ENCODE measurements at places on chromosomes 1 and 21.

DNA sequence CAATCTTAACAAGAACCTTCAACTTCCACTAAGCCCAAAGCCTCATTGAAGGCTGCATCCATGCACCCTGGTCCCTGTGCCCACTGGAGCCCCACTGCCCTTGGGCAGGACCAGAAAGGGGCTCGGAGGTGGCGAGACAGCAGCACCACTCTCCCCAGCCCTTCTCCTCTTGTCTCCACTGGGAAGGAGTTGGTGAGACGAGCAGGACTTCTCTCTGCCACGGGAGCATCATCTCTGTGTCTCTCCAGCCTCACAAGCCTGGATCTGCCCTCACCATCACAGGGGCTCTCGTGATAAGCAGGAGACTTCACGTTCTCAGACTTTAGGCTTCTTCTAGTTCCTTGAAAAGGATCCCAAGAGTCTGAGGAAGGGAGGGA is 7.2 kb upstream of the ETV3L start:
- no peak for DNase-seq

DNA sequence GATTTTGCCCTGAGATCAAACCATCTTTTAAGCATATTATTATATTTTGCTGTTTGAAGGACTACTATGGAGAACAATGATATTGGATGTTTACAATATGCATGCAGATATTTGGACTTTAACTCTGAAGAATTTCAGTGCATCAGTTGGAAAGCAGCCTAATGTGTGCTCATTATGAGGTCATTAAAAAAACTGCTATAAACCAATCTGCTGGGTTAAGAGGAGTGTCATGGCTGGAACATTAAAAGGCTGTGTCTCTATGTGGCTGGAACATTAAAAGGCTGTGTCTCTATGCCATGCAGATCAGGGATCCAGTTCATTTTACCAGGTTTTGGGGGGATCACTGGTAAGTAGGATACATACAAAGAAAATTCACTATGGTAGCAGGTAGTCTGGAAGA is 77.6 kb downstream of the SPATA46 start:
- DNase-seq: no peak

DNA sequence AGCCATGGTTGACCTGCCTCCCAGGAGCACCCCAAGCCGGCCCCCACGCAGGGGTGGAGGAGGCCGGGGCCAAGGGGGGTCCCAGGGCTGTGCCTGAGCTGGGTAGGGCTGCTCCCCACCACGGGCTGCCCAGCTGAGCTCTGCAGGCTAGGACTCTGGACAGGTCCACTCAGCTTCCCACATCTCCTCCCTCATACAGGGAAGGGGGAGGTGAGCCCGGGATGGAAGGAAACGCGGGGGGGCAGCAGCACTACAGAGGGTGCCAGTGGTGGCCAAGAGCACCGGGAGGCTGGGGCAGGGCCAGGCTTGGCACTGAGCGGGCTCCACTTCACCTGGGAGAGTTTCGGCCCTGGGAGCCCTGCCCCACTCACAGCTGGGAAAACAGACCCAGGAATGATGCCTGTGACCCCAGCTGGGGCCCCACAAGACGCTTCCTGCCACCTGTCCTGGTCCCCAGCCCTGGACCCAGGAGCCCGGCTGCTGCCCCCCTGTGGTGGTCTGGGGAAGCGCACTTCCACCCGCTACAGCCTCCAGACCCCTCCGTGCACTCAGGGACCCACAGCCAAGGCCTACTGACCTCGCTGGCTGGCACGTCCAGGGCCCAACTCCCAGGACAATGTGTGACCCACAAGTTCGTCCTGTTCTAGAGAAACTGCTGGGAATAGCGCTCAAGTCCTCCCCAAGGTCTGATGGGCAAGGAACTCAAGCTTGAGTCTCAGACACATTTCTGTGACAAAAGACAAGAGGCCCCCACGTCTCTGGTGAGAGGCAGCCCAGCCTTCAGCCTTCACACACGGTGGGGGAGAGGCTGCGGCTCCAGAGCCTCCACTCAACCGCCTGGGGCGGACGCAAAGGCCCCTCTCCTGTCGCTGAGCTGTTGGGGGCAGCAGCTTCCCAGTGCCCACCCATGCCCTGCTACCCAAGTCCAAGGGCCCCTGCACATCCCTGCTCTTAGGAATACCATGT is 3.0 kb downstream of the AURKAIP1 start:
- peak; percentile 83 for DNase-seq

DNA sequence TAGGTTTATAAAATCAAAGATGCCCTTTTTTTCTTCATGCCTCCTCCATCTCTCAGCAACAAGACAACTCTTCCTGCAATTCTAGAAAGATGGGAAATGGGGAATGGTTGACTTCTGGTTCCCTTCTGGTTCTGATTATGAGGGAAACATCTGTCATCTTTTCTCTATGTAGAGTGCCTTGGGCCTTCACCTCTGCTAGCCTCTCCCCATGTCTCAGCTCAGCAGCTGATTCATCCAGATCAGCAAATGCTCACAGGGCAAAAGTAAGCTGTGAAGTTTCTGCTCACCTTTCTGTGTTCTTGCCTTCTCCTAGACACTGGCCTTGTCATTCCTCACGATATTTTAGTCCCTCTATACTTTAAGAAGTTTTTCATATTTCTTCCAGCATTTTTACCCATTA is 17.8 kb upstream of the BECN2 start:
- no peak for DNase-seq

DNA sequence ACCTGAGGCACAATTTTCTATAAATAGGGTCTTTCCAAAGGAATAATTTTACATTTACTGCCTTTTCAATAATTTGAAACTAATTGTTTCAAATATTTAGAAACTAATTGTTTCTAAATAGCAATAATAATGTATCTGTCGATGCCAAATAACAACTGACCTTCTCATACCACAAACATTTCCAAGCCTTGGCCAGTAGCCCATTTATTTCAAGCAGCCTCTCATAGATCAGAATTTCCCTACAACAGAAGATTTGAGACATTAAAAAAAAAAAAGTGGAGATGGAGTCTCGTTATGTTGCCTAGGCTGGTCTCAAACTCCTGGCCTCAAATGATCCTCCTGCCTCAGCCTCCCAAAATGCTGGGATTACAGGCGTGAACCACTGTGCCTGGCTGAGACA is 2.1 kb upstream of the GFI1 start:
- DNase-seq: no peak

DNA sequence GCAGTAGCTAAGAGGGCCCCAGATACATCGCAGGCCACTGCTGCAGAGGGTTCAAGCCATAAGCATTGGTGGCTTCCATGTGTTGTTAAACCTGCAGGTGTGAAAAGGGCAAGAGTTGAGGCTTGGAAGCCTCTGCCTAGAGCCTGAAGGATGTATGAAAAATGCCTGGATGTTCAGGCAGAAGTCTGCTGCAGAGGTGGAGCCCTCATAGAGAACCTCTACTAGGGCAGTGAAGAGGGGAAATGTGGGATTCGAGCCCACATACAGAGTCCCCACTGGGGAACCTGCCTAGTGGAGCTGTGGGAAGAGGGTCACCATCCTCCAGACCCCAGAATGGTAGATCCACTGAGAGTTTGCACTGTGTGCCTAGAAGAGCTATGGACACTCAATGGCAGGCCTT is 30.6 kb upstream of the ADGRL4 start:
- DNase-seq: no peak

- DNase-seq: no peak
Measured at GRCh38 chr1:248857749-248858095, 1.2 kb downstream of the ZNF692 start.

DNA sequence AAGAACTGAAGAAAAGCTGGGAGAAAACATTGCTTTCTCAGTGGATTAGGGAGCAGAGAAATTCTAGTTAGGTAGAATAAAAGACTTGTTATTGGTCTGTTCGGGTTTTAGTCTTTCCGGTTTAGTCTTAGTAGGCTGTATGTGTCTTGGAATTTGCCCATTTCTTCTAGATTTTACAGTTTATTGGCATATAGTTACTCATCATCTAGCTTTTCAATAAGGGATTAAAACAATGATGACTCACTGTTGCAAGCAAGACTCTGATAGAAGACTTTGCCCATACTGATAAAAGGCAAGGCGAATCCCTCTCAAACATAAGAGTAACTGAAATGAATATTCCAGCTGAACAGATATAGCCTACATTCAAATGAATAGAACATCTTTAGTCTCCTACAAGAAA is 62.3 kb downstream of the GPR137B start:
- no peak for DNase-seq

DNA sequence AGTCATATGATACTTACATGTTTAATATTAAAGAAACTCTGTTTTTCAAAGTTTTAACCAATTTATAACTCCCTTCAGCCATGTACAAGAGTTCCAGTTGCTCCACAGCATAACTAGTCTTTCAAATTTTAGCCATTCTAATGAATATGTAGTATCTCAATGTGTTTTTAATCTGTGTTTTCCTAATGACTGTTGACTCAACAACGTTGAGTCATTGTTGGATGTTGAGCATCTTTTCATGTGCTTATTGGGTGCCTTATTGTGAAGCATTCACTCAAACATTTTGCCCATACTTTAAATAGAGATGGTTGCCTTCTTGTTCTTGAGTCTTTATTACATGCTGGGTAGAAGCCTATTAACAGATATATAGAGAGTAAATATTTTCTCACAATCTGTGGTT is 240.2 kb upstream of the LYPLAL1 start:
- DNase-seq: no peak

DNA sequence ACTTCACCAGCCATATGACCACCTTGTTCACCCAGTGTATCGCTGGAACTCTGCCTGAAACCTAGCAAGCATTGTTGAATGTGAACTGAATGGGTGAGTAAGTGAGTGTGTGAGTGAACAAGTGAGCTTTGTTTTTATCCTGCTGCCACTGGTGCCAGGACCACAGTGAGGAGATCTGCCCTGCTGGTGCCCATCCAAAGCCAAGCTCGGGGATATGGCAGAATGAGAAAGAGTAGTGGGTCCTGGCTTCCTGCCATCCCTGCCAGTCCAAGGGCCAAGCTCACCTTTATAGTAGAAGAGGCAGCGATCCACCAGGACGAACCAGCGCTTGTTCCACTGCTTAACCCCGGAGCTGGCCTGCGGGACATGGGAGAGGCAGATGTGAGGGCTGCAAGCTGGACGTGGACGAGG is 53.4 kb upstream of the GOLT1A start:
- DNase-seq: no peak

DNA sequence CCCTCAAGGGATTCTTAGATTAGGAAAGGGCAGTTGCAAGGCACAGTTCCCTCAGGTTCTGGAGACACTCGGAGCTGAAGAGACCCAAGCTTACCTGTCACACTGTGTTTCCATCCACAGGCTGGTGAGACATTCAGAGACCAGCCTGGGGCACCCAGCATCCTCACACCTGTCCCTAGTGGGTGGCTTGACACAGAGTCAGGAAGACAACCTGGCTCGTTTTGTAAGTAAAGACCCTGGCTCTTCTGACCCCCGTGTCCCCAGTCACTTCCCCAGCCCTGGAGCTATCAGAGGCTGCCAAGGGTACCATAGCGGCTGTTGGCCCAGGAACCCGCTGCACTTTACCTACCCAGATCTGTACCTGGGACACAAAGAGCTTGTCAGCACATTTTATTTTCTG is 409.8 kb downstream of the MATN1 start:
- DNase-seq: no peak

DNA sequence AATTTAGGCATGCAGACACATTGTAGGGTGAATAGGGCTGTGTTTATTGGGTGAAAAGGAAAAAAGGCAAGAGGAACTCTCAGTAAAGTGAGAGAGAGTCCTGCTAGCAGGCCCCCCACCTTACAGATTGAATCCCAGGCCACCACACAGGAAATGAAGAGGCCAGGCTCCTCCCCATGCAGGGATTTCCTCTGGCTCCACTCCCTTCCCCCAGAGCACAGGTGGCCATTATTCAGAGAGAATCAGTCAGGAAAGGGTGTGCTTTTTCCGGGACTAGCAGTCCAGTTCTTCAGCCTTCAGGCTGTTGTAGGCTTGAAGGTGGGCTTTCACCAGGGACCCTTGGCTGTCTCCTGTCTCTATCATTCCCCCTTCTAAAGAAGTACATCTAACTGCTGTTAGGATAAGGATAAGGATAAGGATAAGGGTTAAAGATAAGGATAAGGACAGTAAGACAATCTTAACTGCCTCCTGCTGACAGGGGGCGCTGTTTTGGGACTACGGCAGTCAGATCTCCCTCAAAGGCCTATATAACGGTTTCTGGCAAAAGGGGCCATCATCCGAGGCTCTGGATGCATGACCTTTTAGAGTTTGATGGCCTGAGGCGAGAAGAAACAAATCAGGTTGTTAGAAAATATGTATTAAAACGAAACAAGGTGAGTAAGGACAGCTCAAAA is 26.3 kb downstream of the ZNF648 start:
- peak; percentile 13 for DNase-seq

- DNase-seq: no peak
Measured at GRCh38 chr1:32091591-32091990, 16.3 kb upstream of the KPNA6 start.

DNA sequence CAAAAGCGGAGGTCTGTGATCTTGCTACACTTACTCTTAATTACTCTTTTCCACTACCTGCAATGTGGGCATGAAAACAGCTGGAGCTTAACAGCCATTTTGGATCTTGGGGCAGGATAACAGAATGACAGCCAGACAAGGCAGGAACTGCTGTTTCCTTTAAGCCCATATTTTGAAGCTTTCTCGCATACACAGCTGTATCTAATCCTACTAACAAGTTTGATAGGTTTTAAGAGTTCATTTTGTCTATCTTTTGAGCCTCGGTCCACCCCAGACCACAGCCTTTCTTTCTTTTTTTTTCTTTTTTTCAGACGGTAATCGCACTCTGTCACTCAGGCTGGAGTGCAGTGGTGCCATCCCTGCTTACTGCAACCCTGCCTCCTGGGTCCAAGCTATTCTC is 42.4 kb upstream of the CRB1 start:
- DNase-seq: no peak

- no peak for DNase-seq
Measured at GRCh38 chr1:223662943-223663342, 2.6 kb downstream of the CAPN8 start.

GRCh38 chr1:61092642-61093041 is 10.3 kb downstream of the NFIA start:
- no peak for DNase-seq

DNA sequence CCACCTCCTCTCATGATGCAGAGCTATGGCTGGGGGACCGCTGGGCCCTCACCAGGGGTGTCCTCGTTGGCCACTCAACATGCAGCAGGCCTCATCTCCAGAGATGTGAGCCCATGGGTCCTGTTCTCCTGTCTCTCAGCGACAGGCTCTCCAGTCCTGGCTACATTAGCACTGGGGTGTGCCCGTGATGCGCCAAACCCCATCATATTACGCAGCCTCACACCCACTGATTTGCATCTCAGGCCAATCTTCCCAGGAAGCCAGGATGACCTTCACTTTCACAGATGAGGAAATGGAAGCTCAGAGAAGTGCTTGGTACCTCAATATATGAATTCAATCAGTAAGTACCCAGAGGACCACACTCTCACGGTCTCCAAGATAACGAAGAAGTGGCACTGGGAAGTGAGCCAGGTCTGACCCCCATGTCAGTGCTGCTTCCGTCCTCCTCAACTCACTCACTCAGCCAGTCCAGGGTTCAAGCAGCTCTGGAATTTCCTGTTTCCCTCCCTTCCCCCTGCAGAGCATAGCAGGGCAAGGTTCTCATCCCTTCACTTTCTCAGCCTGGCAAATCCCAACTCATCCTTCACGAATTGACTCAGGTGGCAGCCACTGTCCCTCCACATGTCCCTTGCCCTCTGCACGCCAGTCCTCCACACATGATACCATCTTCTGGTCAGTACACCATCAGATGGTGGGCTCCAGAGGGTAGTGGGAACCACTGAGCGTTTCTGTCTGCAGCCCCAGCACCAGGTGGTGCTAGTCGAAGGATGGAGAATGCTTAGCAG is 28.9 kb upstream of the EVA1B start:
- no peak for DNase-seq

- peak; percentile 93 for DNase-seq
Measured at GRCh38 chr1:24190983-24191461, 3.9 kb upstream of the IFNLR1 start.

- no peak for DNase-seq
Measured at GRCh38 chr1:160579216-160579701, at the start of gene CD84. Gene CD84 (minus strand): TSS chr1:160579496. CDS start chr1:160579437, 59 bp downstream.

- DNase-seq: no peak
Measured at GRCh38 chr1:168879896-168880734, 151.1 kb upstream of the DPT start.
